ENCODE measurements at places on chromosomes 4 and X.

- DNase-seq = no peak
These were observed 92.7 kb downstream of the AFF2 start for GRCh38 chrX:148593146-148593545.

DNA sequence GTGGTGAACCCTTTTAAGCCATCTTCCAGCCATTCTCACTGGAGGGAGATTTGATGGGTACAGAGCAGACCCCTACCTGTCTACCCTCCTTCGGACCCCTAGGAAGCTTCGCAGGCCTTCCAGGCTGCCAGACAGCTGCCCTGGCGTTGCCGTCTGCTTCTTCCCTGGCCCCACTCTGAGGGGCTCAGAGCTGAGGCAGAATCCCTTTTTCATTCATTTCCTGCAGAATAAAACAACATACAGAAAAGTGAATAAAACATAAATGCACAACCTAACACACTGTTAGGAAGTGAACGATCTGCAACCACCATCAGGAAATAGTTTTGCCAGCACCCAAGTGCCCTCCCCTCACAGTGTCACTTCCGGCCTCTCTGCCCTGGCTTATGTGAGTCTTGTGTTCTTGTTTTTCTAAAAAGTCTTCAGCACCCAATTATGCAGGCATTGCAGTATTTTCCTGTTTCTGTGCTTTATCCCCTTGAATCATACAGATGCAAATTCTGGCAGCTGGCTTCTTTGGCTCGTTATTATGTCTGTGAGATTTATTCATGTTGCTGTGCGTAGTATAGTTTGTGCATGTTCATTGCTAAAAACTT, 5.6 kb upstream of the ADD1 start:
- DNase-seq = no peak

DNA sequence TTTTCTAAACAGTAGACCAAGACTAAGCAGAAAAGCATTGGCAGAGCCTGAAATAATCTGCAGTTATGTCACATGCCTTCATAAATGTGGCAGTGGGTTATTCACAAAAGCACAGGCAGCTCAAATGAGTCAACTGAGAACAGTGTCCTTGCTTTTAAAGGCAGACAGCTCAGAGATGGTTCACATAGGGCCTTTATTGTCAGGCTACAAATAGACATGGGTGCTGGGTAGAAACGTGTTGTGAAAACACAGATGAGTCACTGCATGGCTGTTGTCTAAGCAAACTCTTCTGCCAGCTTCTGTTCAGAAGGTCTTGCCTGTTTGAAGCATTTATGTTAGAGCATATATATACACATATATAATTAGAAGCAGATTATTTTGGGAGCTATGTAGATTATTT, 118.0 kb downstream of the SLC4A4 start:
- DNase-seq = no peak

DNA sequence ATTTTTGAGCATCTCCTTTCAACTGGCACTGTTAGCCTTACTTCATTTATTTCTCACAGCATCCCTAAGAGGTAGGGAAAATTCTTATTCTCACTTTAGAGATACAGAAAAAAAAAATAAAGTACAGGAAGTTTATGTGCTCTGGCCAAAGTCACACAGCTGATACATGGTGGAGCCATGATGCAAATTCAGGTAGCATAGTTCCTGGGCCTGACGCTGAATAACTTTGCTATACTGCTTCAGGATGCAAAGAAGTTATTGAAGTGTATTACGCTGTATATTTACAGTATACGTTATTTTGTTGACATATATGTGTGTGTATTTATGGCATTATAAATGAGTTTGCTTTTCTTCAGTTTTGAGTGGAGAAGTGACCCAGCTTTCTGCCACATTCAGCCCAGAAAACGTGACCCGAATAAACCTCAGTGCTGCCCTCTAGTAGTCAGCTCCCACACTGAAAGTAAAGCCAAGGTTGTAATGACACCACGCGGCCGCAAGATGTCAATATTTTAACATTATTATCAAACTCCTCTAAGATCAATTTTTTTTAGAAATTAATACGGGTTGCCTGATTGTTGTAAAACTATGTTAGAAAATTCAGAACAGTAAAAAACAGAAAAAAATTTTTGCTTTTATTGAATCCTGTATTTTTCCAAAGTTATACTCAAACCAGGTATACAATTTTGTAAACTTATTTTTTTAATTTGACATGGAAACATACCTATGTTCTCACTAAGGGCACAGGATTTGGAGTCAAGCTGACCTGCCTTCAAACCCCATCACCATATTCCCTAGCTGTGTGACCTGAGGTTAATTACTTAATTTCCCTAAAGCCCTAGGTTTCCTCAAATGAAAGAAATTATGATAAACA, 3.8 kb upstream of the GUCY2F start:
- peak; percentile 51 for DNase-seq

DNA sequence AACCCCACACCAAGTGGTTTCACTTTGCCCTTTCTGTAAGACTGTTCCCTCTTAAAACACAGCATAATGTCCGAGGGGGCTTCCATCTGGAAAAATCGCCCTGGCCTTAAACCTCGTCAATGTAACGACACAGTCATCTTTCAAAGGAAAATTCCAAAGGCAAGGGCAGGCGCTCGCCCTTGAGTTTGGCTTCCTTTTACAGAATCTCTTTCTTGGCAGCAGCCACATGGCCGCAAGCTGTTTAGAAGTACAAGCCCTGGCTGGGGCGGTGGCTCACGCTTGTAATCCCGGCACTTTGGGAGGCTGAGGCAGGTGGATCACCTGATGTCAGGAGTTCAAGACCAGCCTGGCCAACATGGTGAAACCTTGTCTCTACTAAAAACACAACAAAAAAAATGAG, 27.1 kb upstream of the GRPEL1 start:
- no peak for DNase-seq

GRCh38 chr4:177281351-177281909, 28.2 kb upstream of the NEIL3 start:
- DNase-seq = no peak

- DNase-seq = no peak
These were observed 219.7 kb upstream of the NDST3 start for GRCh38 chr4:117814277-117815246.

DNA sequence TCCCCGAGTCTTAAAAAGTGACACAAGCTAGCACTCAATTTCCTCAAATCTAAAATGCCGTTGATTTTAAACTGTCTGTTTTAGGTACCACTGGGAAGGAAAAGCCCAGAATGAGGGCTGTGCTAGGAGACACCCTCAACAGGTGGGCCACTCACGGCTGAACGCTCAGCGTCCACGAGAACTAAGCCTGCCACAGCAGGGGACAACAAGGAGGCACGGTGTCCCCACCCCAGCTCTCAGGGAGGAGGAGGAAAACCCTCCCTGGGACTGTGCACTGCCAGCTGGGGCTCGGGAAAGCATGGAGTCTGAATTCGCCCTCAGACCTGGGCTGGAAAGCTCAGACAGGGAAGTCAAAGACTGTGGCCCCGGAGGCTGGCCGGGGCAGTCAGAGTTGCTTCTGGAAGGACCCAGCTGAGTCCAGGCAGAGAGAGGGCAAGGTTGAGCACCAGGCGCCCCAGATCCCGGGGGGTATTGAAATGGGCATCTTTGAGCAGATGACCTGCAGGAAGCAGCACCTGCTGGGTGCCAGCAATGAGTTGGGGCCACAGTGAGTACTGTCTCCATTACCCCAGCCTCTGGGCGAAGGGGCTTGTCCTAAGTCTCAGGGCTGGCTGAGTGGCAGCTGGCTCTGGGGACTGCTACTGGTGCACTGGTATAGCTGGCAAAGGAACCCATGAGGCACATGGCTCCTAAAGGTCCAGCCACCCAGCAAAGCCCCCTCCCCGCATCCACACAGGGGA, 769 bp upstream of the CPZ start:
- no peak for DNase-seq

GRCh38 chrX:45766981-45767501, 566.4 kb upstream of the DIPK2B start:
- no peak for DNase-seq

- no peak for DNase-seq
These were observed 158.4 kb downstream of the CHIC2 start for GRCh38 chr4:53905941-53906377.

- DNase-seq = no peak
These were observed 208.5 kb downstream of the PPP4R3C start for GRCh38 chrX:27254656-27255055.

- DNase-seq = no peak
These were observed 45.6 kb downstream of the RAP2C start for GRCh38 chrX:132173647-132174046.

DNA sequence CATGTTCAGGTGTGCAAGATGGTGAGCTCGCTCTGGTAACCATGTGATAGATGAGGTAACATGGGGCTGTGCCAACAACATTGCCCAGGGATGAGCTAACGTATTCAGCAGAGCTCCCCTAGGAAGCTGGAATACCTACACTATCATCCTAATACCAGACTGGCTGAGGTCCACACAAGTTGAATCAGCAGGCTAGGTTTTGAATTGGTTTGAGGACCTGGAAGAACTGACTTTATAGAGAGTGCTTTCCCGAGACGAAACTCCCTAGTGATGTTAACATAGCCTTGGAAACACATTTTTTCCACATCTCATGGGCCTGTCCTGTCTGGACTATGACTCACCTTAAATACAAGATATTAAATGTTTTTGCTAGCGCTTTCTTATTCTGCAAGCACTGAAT, 56.7 kb downstream of the IGFBP7 start:
- no peak for DNase-seq

DNA sequence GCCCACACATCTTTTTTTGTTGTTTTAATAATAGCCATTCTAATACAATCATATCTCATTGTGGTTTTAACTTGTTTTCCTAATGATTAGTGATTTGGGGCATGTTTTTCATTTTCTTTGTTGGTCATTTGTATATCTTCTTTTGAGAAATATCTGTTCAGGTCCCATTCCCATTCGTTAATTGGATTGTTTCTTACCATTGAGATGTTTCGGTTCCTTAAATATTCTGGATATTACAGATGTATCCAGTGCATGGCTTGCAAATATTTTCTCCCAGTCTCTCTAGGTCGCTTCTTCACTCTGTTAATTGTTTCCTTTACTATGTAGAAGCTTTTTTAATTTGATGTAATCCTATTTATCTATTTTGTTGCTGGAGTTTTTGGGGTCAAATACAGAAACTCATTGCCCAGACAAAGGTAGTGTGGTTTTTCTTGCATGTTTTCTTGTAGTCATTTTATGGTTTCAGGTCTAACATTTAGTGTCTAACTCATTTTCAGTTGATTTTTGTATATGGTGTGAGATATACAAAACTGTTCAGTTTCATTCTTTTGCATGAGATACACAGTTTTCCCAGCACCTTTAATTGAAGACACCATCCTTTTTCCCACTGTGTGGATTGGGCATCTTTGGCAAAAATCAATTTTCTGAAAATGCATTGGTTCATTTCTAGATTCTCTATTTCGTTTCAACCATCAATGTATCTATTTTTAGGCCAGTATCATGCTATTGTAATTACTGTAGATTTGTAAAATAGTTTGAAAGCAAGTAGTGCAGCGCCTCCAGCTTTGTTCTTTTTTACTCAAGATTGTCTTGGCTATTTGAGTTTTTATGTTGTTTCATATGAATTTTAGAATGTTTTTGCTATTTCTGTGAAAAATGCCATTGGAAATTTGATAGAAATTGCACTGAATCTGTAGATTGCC, 195.9 kb downstream of the SCFD2 start:
- DNase-seq = no peak

DNA sequence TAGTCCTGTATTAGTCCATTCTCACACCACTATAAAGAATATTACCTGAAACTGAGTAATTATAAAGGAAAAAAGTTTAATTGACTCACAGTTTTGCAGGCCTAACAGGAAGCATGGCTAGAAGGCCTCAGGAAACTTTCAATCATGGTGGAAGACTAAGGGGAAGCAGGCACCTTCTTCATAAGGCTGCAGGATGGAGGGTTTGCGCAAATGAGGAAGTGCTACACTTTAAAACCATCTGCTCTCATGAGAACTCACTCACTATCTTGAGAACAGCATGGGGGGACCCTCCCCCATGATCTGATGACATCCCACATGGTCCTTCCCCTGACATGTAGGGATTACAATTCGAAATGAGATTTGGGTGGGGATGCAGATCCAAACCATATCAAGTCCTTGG, 12.1 kb upstream of the MAGEA11 start:
- no peak for DNase-seq

- peak; percentile 81 for DNase-seq
These were observed 281.1 kb downstream of the SLC7A11 start for GRCh38 chr4:137961051-137961438.
